DMS153 (cell line): ENCODE measurements at places on chromosomes 13 and 19.

DNA sequence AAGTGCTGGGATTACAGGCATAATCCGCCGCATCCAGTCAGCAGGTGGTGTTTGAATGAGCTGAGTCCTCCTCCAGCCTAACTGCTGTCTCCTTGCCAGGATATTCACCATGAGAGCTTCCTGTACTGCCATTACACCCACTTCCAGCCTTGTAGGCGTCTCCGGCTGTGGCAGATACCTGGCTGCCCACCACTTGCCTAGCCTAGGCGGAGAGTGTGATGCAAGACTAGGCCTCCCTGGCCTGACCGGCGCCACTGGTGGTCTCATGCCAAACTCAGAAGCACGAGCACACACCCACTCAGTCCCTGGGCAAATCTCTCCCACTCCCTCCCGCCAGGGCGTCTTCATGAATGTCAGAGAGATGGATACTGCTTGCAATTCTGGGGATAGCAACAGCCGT, 16.6 kb downstream of the IL12RB1 start:
- no peak for DNase-seq

DNA sequence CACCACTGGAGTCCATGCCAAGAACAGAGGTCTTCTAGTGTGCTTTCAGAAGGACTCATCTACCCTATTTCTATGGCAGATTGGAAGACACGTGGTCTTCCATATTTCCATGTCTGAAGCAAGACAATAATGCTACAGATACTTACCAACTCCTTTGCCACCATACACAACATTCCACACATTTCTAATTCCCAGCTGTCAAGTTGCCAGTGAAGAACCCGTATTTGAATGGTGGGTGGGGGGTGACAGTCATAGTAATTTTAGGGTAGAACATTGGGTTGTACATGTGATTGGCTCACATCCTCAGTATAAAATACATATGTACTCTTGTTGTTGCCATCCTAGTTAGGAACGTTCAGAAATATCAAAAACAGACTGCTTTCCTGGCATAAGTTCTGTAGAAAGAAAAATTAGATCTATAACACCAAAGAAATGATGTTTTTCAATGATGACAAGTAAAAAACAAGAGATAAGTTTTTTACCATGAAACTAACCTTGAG, 69.3 kb downstream of the LHFPL6 start:
- DNase-seq, result no peak

DNA sequence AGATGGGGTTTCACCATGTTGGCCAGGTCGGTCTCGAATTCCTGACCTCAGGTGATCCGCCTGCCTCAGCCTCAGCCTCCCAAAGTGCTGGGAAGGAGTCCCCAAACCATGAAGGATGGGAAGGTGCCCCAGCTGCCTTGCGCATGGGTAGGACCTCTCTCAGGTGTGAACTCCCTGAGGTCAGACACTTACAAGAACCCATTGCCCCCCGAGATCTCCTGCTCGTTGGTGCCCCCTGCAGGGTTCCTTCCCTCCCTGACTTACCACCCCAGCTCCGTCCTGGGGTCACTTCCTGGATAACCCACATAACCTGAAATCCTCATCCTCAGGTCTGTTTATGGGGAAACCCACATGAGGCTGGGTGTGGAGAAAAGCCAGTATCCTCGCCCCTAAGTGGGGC, 41.7 kb downstream of the UNC13A start:
- DNase-seq, result no peak

- DNase-seq, result no peak
These were observed 12.3 kb upstream of the ARL11 start for GRCh38 chr13:49615836-49616675.

- peak; percentile 96 for DNase-seq
These were observed 748.5 kb upstream of the KLHL1 start for GRCh38 chr13:70856711-70857110.

GRCh38 chr13:107734891-107735625, 480.3 kb downstream of the LIG4 start:
- no peak for DNase-seq

GRCh38 chr19:46815833-46816627, 27.6 kb upstream of the SLC1A5 start:
- DNase-seq, result no peak

- no peak for DNase-seq
These were observed 30.4 kb upstream of the SLC1A5 start for GRCh38 chr19:46818812-46819211.

DNA sequence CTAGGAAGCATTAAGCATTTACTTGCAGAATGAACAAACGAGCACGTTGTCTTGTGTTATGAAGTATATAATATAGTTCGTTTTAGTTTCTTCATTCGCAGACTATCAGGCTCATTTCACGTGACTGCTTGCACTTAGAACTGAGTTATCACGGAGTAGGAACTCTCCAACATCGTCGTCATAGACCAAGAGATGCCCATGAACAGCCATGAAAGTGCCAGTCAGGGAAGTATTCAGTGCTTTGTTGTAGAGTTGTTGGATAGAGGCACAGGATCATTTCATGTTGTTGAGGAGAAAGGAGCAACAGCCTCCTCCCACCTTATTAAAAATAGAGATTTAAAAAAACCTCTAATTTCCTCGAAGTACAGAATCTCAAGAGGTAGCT, 977 bp upstream of the IL17D start:
- DNase-seq, result no peak

DNA sequence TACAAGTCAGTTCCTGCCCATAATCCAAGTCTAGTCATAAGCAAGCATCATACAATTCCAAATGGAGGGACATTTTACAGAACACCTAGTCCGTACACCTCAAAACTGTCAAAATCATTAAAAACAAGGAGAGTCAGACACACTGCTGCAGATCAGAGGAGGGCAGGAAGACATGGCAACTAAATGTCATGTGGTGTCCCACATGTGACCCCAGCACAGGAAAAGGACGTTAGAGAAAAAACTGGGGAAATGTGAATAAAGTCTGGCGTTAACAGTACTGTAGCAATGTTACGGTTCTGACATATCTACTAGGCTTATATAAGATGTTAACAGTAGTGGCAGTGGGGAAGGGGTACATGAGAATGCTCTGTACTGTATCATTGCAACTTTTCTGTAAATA, 2.3 kb downstream of the ZSCAN5A start:
- no peak for DNase-seq

- peak; percentile 58 for DNase-seq
These were observed 42.2 kb downstream of the DLEU7 start for GRCh38 chr13:50801087-50801931.

DNA sequence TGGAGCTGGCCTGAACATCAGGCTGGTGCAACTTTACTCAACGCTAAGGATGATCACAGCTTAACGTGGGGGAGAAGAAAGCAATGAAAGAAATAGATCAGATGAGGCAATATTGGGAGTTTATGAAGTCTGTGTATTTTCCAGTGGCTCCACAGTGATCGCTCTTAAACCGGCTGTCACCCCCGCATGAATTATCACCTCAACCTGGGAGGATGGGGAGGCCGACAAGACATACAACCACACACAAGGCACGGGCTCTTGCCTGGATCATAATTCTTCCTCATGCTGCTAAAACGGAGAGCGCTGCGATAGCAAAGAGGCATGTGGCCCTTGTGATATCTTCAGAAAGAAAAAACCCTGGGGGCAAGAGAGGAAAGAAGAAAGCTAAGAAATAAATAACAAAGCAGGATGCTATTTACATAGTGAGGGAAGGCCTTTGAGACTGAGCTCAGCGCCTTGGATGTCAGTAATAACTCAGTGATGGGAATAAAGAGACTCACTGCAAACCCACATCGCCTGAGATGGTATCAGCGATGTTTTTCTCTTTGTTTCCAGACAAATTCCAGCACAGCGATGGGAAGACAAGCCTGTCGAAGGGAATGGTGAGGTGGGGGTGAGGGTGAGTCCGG, 19.1 kb upstream of the CHST8 start:
- DNase-seq, result no peak

GRCh38 chr19:10105509-10106099, 558 bp upstream of the PPAN start:
- DNase-seq, result no peak

DNA sequence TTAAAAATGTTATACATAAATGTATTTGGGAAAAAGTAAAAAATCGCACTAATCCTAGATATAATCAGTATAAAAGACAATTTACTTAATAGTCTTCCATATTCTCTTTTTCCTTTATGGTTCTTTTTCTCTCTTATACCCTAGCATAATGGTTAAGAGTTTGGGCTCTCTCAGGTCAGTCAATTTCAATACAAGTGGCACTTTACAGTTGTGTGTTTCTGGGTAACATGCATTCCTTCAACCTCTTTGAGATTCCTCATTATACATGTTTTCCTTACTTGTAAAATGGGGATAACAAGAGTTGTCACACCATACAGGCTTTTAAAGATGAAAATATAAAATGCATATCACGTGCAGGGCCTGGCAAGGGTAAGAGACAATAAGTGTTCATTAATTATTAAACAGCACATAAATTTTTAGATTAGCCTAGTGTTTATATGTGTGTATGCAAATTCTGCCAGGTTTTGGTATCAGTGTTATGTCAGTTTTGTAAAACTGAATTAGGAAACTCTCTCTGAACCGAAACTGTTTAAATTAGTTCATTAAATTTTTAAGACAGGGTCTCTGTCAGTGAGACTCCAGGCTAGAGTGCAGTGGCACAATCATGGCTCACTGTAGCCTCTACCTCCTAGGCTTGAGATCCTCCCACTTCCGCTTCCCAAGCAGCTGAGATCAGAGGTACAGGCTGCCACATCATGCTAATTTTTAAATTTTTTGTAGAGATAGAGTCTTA, 49.8 kb downstream of the ELF1 start:
- DNase-seq, result no peak

DNA sequence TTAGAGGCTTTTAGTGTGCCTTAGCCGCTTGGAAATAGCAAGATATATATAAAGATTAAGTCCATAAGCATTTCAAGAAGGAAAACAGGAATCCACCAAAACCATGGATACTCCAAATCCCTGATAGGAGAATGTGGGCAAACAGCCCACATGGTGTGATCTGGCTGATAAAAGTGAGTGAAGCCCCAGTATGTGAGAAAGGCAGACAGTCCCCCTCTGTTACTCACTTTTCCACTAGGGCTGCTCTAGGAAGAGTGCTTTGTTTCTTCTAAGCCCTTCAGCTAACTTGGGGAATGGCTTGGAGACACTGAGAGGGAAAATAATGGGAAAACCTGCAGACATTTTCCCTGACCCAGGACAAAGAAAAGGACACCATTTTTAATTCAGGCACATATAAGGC, 802.3 kb upstream of the PRR20A start:
- DNase-seq, result no peak

DNA sequence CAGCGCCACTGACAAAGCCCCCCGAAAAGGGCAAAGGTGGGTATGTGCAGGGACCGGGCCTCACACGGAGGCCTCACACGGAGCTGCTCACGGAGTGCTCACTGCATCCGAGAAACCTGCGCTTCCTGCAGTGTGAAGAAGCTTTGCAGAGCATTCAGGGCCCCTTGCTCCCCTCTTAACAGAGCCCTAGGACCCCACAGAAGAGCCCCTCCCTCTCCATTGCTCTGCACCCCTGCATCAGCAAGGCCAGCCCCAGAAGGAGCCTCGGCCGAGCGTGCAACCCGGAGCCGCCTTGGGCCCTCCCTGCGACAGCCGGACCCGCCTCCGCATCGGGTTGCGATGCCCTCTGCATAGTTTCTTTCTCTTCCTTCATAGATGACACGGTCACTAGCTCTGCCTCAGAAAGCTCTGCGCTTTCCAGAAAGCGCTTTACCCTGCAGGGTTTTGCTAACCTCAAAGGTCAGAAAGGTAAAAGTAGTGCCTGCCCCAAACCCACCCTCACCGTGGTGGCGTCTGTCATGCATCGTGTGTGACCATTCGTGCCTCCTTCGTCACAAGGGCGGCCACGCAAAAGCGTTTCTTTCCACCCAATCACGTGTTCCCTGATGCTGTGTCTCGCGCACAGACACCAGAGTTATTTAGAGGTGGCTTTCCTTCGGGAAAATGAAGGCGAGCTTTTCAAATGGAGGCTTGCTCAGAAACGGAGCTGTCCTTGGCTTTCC, 15.7 kb upstream of the F7 start:
- DNase-seq, result no peak

DNA sequence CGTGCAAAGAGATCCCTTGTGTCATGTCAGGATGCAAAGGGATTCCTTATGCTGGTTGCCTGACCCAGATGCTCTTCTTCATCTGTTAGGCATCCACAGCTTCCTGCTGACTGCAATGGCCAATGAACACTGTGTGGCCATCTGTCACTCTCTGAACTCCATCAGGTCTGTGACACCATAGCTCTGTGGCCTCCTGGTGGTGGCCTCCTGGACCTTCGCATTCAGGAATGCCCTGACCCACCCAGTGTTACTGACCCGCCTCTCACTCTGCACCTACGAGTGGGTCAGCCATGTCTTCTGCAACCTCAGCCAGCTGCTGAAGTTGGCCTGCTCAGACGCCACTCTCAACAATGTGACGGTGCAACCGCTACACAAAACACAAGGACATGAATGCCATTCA, 23.9 kb upstream of the TPM4 start:
- DNase-seq, result no peak

DNA sequence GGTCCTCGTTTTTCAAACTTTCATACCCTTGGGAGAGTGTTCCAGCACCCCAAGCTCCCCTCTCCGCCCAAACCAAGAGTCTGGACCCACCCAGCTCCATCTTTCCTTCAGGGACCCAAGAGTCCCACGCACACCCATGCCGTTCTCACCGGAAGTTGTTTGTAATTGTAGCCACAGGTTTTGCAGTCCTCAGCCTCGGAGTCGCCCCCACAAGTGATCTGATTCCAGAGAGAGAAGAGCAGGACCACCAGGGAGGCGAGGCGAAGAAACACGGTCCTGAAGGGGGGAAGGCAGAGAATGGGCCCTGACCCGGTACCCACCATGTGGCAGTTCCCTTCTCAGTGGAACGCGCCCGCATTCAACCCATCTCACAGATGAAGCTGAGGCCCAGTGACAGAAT, 3.4 kb upstream of the LENG1 start:
- DNase-seq, result no peak

DNA sequence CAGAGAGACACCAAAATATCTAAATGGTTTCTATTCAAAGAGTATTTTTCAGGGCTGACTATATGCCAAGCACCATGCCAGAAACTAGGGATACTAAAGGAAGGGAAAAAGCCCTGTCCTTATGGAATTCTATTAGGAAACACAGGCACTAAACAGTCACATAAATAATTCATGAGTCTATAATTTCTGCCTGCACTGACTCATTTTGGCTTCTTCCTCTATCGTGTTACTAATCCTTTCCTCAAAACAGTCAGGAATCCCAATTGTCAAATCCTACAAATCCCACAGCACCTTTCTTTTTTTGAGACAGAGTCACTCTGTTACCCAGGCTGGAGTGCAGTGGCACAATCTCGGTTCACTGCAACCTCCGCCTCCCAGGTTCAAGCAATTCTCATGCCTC, 29.2 kb downstream of the XPO4 start:
- DNase-seq, result no peak

DNA sequence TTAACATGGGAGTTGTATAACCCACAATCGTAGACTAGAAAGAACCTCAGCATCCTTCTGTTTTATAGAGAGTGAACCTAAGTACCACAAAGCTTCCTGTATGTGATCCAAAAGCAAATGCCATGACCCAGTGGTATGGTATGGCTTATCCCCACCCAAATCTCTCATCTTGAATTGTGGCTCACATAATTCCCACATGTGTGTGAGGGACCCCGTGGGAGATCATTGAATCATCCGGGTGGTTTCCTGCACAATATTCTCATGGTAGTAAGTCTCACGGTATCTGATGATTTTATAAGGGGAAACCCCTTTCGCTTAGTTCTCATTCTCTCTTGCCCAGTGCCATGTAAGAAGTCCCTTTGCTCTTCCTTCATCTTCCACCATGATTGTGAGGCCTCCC, 587.9 kb downstream of the LMO7 start:
- DNase-seq, result no peak
